ENCODE measurements at places on chromosomes 12 and 14. TPM values are rescaled to one million over a fixed set of nuclear protein-coding genes. Genes with fewer than 3 reads are reported as not detected.

DNA sequence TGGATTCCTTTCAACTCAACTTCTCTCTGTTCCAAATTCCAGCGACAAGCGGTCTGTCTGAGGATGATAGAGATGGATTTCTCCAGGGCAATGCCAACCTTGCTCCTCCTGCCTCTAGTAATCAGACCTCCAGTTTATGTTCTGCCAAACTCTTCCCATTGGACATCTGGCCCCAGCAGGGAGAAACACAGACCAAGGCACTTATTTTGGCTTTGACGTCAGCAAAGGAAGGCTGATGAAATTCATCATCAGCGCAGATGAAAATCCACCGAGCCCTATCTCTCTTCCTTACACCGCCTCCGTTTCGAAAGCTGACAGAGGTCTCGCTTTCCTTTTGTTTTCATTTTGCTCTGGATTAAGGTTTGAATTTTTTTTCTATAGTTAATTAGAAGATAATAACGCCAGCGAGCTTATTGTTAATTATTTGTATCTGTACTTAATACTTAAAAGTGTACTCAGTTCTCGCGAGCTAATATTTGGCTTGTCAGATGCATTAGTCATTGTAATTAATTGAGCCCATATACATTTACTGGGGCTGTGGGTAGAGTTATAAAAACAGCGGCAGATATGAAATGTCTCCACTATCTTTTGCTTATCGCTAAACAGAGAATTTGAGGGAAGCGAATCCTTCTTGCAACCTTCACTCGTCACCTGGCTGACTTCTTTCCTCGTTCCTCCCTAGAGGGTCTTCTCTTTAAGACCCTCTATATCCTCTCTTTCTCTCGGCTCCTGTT is 35.9 kb upstream of the MED13L start:
- no peak for DNase-seq

GRCh38 chr14:21553266-21553665 is 26.6 kb downstream of the OR10G3 start:
- DNase-seq = no peak

- no peak for DNase-seq
Observed at GRCh38 chr12:75877763-75878621, 153.6 kb downstream of the PHLDA1 start.

DNA sequence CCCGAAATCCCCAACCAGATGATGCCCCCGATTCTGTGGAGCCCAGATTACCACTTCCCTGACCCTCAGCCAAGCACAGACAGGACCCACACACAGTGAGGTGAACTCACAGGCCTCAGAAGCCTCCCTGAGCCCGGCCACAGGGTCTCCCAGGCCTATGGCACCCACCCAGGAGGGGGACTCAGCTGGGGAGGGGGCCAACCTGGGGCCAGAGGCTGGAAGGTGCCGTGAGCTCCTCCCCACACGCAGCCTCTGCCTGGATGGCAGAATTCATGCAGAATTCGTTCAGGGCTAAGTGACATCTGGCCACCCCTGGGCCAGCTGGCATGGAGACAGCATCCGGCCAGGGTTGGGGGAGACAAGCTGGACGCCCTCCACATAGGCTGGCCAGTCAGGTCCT is 11.8 kb downstream of the TMEM179 start:
- DNase-seq = no peak

DNA sequence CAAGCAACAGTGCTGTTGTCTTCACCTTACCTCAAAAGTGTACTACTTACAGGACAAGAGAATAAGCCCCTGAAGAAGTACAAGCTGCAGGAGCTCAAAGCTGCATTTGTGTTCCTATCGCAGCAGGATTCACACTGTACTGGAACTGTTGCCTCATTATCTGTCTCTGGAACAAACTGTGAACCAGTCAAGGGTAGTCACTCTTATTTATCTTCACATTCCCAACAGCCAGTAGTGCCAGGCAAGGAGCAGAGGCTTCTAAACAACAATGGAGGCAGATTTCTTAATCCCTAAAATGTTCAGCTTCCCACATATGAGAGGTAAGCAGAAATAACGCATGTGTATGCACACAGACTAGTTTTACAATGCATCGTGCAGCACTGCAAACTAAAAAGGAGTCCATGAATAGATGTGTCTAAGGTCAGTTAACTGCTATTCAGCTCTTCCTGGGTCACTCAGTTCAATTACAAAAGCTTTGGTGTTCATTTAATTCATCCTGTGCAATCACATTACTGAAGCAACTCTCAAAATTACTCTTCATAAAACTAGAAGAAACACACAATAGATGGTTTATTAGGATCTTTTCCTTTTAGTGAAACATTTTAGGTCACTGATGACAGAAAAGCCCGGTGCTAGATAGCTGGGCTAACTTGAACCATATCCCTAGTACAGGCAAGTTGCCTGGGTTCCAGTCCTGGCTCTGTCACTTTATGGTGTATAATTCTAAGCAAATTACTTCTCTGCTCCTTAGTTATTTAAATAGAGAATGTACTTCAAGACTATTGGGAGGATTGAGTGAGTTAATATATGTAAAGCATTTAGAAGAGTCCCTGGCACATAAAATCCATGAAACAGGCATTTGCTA is 2.7 kb downstream of the APPL2 start:
- no peak for DNase-seq

- no peak for DNase-seq
Observed at GRCh38 chr12:132740652-132741051, 21.0 kb downstream of the ANKLE2 start.

DNA sequence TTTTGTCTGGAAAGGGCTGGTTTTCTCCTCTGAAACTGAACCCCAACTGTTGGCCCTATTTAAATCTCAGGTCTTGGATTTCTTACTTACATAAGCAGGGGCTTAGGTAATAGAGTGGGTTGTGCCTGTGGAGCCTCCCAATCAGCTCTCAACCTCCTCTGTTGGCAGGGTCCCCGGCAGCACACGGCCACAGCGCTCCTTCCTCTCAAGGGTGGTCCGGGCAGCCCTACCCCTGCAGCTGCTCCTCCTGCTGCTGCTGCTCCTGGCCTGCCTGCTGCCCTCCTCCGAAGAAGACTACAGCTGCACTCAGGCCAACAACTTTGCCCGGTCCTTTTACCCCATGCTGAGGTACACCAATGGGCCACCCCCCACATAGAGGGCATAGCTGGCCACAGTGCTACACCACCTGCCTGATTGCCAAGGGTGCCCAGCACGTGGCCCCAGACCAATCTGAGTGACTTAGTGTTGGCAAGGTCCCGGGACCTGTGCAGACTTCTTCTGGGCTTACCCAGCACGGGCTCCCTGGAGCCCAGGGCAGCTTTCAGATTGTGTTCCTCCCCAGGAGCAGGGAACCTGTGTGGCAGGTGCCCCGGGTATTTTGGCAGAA is 68.9 kb downstream of the ESR2 start:
- DNase-seq = no peak

- no peak for DNase-seq
Observed at GRCh38 chr12:29486972-29487371, 10.5 kb downstream of the OVCH1 start.

- no peak for DNase-seq
Observed at GRCh38 chr14:90760591-90761316, 55.5 kb downstream of the TTC7B start.

DNA sequence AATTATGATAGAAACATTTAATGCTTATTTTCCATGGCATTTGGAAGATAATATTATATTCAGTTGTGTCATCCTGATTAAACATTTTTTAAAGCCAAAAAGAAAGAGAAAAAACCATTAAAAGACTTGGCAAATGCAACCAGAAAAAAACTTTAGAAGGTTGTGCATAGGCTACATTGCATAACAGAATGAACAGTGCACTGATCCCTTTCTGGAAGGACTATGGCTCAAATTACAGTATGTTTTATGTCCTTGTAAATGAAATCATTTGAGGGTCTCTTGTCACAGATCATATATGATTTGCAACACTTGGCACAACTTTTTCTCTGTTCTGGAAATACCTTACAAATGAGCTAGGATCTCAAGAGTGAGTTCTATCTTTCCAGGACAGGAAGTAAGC is 275.2 kb upstream of the FLRT2 start:
- no peak for DNase-seq

- no peak for DNase-seq
Observed at GRCh38 chr12:53660041-53660440, 15.8 kb downstream of the ATP5MC2 start.

DNA sequence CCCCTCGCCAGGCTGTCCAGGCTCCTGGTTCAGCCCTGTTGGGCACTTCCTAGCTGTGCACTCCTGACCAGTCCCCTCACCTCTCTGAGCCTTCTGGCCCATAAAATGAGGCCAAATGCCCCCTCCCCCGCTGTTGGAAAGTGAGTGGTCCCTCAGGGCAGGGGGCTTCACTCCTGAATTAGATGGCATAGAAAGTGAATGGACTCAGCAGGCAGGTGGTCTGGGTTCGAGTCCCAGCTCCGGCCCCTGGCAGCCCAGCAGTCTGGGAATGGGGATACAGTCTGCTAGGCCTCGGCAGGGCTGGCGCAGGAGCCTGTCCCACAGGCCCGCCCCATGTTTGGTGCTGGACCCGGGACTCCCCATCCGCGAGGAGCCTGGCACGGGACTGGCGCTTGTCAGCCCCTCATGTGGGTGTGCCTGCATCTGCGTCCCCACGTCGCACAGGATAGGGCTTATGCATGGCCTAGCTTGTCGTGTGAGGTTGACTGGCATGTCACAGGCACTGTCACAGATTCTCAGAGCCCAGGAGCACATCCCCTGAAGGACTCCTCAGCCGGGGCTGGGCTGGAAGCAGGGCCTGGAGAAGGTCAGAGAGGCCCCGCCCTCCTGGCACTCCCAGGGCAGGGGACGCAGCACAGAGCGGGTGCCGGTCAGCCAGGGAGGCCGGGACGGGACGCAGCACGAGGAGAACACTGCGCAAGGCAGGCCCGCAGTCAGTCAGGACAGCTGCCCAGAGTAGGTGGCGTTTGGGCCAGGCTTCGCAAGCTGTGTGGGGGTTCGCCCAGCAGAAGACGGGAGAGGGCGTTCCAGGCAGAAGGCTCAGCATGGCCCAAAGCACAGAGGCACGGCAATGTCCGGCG is 40.5 kb downstream of the DIO3 start:
- DNase-seq = no peak

DNA sequence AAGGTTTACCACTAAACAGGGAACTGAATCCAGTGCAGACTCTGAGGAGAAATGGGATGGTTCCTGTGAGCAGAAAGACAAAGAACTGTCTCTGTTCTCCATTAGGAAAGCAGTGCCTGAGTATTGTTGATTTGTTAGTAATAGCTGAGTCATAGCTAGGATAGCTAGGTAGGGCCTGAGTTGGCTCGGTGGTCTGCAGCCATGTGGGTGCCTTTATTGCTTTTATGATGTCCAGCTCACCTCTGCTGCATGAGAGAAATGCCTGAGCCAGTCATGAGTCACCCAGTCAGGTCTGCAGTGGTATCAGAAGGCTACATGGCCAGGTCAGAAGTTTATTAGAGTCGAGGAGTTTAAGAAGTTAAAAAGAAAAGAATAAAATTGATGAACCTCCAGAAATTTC is 24.2 kb downstream of the TRHDE start:
- DNase-seq = no peak

DNA sequence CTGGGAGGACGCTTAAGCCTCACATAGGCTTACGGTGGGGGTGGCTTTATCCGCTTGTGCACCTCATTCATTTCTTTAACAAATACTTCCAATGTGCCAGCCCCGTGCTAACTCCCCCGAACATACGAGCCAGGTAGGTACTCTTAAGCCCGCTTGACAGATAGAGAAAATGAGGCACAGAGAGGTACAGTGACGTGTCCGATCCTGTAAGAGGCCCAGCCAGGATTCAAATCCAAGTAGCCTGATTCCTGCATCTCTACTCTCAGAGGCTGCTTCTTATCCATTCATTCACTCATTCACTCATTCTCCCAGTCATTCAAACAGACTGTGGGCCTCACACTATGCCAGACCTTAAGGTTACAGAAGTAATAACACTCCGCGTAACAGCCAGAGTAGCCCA is 477 bp downstream of the OAS3 start:
- no peak for DNase-seq

DNA sequence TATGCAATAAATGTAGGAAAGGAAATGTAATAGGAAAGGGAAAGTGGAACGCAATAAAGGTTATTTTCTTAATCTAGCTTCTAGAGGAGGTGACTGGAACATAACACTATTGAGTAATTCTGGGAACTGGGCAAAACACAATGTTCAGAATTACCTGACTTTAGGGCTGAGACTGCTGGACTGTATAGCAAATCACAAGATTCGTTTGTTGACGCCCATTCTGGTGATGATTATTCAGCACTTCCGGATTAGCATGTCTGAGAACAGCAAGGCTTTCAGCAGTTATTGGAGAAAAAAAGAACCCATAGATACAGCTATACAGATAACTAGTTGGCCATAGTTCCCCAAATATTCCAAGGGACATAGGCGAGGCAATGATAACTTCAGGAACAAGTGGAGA is 2.3 kb upstream of the KLRD1 start:
- DNase-seq = no peak

- DNase-seq = peak; percentile 18
Observed at GRCh38 chr12:12505544-12506495, 56.8 kb downstream of the DUSP16 start.

DNA sequence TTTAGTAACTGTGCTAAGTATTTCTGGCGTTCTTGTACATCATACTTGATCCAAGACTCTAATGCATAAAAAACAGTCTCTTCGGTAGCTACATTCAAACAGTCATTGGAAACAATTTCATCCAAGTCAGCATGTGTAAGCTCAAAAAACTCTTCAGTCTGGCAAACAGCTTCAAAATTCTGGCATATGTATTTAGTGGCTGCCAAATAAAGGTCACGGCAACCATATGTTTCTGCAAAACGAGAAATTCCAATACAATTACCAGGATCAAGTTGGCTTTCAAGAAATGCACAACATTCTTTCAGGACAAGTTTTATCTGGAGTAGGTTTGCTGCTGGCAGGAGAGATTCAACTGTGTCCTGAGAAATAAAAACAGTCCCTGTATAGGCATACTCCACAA is 16.5 kb downstream of the KLHL28 start:
- no peak for DNase-seq

- DNase-seq = no peak
Observed at GRCh38 chr14:73567951-73568885, 795 bp upstream of the ACOT2 start.

Gene GDF11
- 6.1 TPM for total RNA-seq

Gene ADAMTS20
- total RNA-seq = 0.41 TPM

Gene TMEM119
- 0.82 TPM for total RNA-seq

Gene SERPINA3
- total RNA-seq = not detected

Gene LYSET
- 13.0 TPM for total RNA-seq

Gene DBX2
- total RNA-seq = 2.9 TPM

Gene RIPK3
- under 0.01 TPM for total RNA-seq

Gene LRRK2
- total RNA-seq = 8.6 TPM
